Pulmonary artery endothelial cell (primary cell): ENCODE measurements at places on chromosomes 5 and 9.

DNA sequence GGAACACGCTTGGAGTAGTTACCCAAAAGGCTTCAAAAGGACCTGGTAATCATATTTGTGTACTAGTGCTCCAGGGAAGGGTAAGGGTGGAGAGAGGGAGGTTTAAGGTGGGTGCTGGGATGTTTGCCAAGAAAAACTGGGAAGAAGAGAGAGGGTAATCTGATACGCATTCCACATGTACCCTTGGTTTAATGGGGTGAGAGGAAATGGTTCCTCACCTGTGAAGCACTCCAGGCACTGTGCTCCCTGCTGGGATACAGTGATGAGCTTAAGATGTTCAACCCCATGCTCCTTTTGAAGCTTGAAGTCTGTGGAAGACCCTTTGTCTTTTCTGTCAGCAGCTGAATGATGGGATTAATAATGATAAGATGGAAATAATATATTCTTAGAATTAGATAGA is 98.4 kb downstream of the COX7C start:
- DNase-seq, result no peak

DNA sequence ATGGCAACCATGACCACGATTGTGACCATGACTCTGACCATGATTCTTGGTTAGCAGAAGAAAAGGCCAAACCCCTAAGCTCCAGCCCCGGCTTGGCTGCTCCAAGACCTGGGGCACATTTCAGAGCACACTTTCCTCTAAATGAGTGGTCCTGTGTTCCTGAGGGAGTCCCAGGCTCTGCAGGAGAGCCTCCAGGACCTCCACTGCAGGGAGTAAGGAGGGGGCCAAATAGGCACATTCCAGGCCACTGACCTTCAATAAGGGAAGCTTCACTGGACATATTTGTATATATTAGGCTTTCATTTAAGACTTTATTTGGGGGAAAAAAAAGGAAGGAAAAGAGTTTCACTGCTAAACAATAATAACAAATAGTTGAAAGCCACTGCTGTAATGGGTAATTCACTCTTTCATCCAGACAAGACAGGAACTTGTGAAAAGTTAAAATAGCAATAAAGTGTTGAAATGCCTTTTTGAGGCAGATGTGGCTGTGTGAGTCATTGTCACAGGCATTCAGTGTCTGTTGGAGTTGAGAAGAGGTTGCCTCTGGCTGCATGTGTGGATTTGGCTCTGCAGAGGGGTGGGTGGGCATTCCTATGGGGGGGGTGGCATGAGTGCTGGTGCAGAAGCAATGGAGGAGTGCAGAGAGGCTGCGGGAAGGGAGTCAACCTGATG is 63.9 kb upstream of the TGFBR1 start:
- DNase-seq, result no peak

GRCh38 chr9:71955300-71955915 is 44.0 kb downstream of the C9orf85 start:
- DNase-seq, result no peak

GRCh38 chr5:11595045-11595444 is 309.2 kb downstream of the CTNND2 start:
- no peak for DNase-seq

GRCh38 chr5:56814361-56814962 is 887 bp upstream of the MAP3K1 start:
- DNase-seq, result no peak
